ENCODE measurements at places on chromosomes 12 and 14. TPM values are rescaled to one million over a fixed set of nuclear protein-coding genes. Genes with fewer than 3 reads are reported as not detected.

DNA sequence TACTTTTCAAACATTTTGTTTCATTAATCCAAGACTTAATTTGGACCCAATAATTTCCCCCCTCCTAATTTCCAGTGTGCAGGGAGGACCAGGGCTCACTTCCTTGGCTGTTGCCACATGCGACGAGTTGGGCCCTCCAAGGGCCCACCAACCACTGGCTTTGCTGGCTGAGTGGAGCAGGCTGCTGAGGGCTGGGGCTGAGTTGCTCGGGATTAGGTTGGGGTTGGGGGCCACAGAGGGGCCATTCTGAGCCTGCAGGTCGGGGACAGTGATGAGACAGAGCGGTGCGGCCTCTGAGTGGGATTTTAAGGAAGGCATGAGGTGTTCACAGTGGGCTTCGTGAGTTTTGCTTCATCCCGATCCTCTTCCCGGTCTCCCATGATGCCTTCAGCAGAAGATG is 6.1 kb upstream of the TRAF3 start:
- DNase-seq, result no peak

- DNase-seq, result no peak
Observed at GRCh38 chr12:32136404-32136803, 29.8 kb downstream of the BICD1 start.

GRCh38 chr12:128606538-128606937 is 217.2 kb downstream of the SLC15A4 start:
- no peak for DNase-seq

DNA sequence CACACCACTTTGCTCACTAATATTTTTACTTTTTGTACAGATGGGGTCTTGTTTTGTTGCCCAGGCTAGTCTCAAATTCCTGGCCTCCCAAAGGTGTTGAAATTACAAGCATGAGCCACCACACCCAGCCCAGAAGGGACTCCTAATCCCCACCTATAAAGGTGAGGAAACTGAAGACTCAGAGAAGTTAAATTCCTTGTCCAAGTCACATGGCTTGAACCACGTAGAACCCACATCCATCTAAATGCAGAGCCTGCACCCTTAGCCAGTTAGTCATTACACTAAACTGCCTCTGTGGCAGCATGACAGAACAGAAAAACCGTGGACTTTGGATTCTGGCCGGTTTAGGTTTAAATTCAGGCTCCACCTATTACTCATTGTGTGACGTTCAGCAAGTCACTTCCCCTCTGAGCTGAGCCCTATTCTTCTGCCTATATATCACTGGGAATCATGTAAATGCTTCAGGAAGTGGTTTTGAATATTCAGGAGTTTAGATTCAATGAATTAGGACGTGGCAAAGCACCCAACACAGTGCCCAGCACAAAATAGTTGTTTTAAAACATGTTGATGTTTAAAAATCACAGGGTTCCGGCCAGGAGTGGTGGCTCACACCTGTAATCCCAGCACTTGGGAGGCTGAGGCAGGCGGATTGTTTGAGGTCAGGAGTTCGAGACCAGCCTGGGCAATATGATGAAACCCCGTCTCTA is 3.0 kb upstream of the CORO1C start:
- DNase-seq, result no peak

DNA sequence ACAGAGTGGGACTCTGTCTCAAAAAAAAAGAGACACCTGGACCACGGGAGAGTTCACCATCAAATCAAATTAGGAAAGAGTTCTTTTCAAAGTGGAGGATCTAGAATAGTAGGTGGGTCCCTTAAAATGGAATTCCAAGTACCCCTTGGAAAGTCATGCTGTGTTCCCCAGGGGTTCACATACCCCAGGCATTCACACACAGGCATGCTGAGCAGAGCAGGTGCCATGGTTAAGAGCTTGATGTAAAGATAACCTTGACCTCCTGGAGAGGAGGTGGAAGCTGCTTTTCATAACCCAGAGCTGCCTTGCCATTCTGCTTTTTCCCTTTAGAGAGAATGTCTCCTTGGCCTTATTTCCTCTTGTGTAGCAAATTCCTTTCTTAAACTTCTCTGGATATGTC is 14.2 kb upstream of the SRSF5 start:
- DNase-seq, result no peak

LBHD2 gene
- total RNA-seq, result not detected

Data from tibial nerve (tissue), 4 donors.